ENCODE measurements at places on chromosomes 6 and 20. TPM values are rescaled to one million over a fixed set of nuclear protein-coding genes. Genes with fewer than 3 reads are reported as not detected.

The PROCR gene
- total RNA-seq: 1.3 TPM

The MCM3 gene
- 217 TPM for total RNA-seq

The PRL gene
- total RNA-seq: not detected

The MAD2L1BP gene
- total RNA-seq: 44.6 TPM

The VGLL2 gene
- total RNA-seq: not detected

DNA sequence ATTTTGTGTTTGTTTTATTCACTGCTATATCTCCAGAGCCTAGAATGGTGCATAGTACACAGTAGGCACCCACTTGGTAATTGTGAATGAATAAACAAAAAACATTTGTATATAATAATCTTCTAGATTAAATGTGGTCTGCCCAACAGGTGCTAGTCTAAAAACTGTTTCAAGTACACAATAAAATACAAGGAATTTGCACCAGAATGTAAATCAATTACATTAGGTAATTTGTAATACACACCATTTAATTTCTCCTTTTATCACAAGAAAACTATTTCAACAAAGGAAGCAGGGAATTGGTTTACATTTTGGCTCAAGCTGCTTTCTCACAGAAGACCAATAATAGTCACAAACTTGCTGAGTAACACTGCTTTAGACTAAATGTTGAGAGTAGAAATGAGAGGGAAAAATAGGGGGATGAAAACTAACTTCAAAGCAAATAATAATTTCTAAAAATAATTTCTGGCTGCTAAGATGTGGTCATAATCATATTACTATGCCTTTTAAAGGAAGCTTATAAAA, 22.1 kb downstream of the RUNX2 start:
- DNase-seq: no peak

DNA sequence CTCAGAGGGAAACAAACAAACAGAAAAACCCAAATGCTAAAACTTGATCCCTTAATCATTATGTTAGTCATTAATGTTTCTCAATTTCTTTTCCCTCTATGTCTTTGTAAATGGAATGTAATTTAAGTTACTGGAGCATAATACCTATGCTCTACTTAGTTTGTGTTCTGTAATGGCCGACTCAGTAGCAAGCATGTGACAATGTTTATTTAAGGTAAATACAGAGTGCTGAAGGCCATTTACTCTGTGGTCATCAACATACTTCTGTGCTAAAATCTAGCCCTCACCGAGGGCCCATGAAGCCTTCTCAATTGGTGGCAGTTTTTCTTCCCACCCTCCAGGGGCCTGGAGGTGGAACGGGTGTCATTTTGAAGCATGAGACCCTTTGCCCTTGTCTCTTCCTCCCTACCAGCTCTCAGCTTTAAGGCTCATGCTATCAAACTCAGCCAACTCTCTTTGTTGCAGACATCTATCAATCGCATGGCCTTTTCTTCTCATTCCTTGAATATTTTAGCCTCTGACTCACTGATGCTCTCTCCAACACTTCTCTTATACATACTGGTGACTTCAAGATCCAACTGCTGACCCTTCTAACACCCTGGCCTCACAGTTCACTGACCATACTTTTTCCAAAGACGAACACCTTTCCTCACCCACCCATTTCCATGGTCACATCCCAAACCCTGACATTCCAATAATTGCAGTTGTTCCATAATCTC, 48.2 kb downstream of the STX7 start:
- no peak for DNase-seq

DNA sequence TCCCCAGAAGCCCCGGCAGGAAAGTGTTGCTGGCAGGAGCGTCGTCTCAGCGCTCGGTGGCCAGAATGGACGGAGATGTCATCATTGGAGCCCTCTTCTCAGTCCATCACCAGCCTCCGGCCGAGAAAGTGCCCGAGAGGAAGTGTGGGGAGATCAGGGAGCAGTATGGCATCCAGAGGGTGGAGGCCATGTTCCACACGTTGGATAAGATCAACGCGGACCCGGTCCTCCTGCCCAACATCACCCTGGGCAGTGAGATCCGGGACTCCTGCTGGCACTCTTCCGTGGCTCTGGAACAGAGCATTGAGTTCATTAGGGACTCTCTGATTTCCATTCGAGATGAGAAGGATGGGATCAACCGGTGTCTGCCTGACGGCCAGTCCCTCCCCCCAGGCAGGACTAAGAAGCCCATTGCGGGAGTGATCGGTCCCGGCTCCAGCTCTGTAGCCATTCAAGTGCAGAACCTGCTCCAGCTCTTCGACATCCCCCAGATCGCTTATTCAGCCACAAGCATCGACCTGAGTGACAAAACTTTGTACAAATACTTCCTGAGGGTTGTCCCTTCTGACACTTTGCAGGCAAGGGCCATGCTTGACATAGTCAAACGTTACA, 817 bp downstream of the GRM1 start:
- no peak for DNase-seq

DNA sequence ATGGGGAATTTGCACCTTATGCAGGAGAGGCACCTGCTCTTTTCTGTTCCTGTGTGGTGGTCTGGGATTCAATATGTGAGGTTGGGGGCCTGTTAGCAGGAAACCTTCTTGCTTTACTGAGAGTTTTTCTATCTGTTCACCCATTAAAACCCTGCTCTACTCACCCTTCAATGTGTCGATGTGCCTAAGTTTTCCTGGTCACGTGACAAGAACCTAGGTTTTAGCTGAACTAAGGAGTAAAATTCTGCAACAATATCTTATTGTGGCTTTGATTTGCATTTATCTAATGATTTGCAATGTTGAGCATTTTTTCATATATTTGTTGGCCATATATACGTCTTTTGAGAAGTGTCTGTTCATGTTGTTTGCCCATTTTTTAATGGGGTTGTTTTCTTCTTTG, 979.9 kb downstream of the HACE1 start:
- DNase-seq: no peak

DNA sequence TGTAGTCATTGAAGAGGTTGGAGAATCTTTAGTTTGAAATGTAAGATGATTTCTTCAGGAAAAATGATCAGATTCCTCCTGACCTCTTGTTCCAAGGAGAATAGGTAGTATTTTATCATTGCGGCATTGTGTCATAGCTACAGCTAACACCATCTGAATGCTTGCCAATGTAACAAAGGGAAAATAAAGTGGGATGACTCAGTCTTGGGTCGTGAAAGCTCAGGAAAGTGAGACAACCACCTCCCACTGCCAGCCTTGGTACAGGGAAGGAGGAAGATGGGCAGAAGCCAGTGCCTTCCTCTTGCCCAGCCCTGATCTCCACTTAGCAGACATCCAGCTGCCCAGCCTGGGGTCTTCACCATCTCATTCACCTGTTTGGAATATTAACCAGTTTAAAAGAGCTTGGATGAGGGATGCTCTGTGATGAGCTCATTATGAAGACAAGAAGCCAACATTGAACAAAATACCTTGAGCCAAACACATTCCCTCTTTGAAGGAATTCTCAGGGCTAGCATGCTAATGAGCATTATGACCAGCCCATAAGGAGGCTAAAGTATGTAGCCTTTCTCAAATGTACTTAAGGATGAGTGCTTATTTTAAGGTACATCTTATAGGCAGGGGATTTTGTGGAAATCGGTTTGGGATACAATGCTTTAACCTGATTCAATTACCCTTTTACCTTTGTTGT, 40.0 kb upstream of the APCDD1L start:
- no peak for DNase-seq

DNA sequence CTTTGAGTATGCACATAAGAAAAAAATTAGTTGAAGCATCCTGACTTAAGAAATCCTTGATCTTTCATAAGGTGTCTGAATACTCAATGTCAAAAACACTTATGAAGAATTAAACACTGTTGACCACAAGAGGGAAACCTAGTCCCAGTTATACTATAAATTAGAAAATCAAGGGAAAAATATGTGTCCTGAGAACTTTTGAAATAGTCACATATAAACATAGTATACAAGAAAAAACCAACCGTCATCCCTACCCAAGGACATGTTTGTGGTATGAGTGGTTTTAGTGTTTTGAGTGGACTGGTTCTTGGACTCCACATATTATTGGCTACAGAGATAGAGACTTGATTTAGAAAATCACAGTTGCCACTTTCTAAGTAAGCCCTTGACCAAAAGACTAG, 7.6 kb upstream of the HLA-DRA start:
- DNase-seq: no peak

- DNase-seq: no peak
These were observed 641.7 kb upstream of the GJE1 start for GRCh38 chr6:141490982-141491381.
